ENCODE measurements at places on chromosomes 12 and 14.

DNA sequence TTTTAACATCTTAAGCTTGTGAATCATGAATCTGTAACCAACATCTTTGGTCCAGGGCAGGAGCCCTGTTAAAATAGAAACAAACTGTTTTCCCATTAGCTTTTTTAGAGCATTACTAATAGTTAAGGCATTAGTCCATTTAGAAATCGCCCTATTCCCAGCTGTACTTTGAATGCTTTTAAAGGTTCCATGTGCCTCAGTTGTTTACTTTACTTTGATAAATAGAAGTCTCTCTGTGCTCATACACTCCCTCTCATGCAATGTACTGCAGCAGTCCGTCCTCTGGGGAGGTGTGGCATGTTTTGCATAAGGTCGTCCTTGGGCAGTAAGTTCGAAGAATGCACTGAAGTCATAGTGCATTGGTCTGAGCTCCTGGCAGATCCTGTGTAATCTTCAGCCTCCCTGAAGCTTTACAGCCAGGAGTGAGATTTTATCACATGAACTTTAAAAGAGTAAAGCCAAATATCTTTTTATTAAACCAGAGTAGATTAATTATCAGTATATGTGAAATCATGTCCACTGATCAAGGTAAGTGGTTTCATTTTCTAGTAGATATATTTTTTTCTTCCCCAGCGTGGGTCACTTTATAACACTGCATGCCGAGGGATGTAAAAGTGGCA, 134.7 kb downstream of the FGD4 start:
- DNase-seq: no peak

DNA sequence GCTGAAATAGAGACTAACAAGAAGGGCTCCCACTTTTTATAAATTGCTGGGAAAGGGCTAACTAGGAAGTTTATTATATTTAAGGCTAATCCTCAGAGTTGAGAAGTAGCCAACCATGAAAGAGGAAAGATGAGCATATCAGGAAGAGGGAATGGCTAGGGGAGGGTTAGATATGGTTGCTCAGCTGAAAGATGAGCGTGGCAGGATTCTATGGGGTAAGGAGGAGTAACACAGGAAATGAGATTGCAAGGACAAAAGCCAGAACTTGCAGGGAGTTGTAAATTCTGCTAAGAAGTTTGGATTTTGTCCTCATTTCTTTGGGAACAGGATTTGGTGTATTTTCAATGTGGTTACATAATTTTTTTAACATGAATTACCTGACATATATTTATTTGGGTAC, 127.4 kb upstream of the ATP2B1 start:
- no peak for DNase-seq

DNA sequence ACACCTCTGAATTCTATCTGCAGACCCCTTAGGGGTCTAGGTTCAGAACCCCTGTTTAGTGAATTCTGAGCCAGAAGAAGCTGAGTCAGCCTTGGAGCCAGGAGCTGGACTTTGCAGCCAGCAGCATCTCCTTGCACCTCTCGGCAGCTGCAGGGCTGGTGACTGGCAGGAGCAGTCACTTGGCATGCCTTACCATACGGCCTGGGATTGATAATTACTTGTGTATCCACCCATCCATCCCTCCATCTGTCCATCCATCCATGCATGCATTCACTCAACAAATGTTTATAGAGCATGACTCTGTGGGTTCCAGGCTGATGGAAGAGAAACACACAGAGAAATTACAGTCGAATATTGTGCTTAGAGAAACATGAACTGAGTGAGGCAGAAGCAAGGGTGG, 67.5 kb upstream of the PRIMA1 start:
- no peak for DNase-seq

DNA sequence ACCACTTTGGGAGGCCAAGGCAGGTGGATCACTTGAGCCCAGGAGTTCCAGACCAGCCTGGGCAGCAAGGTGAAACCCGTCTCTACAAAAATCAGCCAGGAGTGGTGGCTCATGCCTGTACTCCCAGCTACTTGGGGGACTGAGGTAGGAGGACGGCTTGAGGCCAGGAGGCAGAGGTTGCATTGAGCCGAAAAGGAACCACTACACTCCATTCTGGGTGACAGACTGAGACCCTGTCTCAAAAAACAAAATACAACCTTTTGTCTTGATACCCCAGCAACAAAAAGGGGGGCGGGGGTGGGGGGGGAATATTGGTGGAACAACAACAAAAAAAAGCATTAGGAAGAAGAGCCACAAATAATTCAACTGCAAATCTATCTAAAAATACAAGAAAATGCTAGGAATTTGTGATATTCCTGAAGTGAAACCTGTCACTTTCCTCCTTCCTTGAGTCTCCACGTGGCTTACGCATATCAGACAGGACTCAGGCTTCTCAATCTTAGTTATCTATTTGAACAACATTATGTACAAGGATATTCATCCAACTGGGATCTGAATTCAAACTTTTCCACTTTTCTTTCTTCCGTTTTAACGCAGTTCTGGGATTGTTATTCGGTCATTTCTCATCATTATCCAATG, 1.3 kb downstream of the R3HDM2 start:
- DNase-seq: no peak

- DNase-seq: no peak
Measured at GRCh38 chr14:40122968-40123648, 690.9 kb upstream of the FBXO33 start.

DNA sequence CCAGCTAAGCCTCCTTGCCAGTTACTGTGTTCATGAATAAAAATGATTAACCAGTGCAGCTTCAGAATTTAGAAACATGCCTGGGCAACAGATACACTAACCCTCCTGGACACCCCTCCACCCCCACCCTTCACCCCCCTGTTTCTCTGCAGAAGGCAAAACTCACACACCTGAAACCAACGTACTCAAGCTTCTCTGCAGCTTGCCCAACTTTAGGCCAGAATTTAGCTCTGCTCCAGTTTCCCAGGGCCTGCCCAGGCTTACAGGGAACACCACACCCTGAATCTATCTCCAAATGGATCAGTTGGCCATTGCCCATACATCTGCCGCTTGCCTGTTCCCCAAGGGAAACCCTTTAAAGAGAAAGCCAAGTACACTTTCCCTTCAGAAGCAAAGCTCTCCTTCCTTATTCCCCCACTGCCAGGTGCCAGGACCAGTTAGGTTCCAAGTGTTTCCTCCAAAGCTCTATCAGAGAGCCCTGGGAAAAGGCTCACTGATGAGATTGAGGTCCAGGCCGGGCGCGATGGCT, 1.8 kb upstream of the SPPL3 start:
- no peak for DNase-seq

DNA sequence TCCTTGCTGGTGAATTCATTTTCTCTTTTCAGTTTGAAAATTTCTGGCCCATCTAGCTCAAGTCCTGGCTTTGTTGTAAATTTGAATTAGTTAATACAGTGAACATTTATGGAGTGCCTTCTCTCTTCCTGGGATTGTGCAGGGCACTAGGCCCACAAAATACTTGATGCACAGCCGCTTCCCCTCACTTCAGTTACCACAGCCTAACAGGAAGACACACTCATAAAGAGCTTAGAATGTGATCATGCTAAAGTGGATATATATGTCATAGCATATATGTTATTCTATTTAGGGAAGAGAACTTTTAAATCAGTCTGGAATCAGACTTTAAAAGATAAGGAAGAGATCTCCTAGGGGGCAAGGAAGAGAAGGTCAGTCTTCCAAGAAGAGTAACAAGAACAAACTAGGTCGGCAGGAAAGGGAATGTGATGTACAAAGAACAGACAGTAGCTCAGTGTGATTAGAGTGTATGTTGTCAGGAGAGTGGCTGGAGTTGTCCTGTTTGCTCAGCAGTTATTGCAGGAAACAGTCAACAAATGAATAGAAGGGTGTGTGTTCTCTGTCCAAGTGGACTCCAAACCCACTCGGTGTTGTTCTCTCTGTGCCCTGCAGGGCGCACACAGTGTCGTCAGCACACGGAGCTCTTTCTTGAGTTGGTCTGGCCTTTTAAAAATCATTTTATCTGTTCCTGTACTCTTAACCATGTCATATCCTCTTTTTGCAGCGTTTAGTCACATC, 74.4 kb downstream of the DAAM1 start:
- peak; percentile 27 for DNase-seq

GRCh38 chr14:20295067-20295466, 10.7 kb downstream of the TTC5 start:
- DNase-seq: no peak

- peak; percentile 74 for DNase-seq
Measured at GRCh38 chr14:68306934-68307789, 485.7 kb downstream of the ZFP36L1 start.

- DNase-seq: no peak
Measured at GRCh38 chr14:75016815-75017214, 14.1 kb downstream of the EIF2B2 start.

DNA sequence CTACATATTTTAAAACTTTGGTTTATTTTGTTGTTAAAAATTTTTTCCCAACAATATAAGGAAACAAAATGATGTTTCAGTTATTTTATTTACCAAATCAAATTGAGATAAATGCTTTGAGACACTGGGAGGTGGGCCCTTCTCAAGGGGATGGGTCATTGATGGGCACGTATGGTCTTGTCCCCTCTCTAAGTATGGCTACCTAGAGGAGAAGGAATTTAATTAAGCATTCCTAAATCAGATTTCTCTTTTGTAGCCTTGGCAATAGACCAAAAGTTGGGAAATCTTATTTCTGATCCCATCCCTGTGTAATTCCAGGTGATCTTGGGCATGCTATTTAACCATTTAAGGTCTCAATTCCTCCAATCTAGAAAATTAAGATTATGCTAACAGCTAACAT, 79.0 kb downstream of the SCN8A start:
- no peak for DNase-seq

DNA sequence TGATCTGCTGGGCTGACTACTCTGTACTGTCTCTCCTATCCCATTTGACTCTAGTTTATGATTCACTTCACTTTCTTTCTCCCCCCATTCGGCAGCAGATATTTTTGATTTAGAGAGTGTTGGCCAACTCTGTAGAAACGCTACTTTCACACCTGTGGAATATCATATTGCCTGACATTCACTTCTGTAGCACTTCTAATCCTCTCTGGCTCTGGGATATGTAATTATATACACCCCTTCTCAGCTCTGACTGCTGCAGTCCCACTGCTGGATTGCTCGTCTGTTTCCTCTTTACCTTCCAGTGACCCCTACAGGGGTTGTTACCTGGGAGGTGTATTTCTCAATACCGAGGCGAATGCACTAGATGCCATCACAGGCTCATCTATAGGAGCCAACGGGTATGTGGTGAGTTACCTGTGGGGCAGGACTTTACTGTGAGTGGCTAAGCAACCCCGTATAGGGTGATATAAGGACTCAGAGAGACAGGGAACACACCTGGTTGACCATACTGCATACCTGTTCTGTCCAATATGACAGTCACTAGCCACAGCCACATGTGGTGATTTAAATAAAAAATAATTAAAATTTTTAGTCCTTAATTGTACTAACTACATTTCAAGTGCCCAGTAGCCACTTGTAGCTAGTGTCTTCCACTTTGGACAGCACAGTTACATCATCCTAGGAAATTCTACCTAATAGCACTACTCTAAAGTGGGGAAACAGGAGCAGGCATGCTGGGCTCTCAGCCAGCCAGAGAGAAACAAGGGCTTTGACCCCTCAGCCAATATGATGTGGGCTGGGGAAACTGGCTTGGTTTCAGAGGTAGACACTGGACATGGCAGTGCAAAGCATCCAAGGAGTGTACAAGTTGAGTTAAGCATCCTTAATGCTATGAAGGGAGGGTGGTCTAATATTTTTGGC, 95.0 kb downstream of the C12orf75 start:
- DNase-seq: no peak

DNA sequence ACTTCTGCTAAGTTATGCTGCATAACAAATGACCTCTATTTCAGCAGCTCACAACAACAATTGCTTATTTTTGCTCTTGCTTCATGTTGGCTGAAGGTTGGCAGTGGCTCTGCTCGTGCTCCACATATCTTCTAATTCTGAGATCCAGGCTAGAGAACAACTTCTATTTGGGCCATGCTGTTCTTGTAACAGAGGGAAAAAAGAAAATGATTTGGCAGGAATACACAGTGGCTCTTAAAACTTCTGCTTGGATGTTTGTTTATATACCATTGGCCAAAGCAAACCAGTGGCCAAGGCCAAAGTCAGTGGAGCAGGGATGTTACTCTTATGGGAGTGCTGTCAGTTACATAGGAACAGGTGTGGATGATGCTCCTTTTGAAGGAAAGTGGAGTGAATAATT, 32.1 kb downstream of the GPHN start:
- DNase-seq: no peak

GRCh38 chr12:92973614-92974013, 44.5 kb upstream of the EEA1 start:
- DNase-seq: no peak

DNA sequence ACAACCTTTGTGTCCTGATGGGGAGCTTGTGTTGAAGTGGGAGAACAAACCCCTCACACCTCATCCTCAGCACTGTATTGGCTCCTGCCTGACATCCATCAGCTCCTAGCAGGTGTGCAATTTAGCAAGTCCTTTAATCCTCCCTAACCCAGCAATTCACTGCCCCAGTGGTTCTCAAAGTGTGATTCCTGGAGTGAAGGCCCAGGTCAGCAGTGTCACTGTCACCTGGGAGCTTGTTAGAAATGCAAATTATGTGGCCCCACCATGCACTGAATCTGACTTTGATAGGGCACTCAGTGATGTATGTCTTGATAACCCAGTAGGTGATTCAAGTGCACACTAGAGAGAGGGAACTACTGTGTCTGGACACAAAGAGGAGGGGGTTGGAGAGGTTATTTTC, 133.6 kb downstream of the FGD4 start:
- DNase-seq: no peak

DNA sequence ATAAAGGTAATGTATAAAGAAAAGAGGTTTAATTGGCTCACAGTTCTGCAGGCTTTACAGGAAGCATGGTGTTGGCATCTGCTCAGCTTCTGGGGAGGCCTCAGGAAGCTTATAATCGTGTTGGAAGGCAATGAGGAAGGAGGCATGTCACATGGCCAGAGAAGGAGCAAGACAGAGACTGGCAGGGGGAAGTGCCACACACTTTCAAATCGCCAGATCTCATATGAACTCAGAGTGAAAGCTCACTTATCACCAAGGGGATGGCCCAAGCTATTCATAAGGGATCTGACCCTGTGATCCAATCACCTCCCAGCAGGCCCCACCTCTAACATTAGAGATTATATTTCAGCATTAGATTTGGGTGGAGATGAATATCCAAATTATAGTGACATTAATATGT, 26.3 kb downstream of the LDHB start:
- DNase-seq: no peak

DNA sequence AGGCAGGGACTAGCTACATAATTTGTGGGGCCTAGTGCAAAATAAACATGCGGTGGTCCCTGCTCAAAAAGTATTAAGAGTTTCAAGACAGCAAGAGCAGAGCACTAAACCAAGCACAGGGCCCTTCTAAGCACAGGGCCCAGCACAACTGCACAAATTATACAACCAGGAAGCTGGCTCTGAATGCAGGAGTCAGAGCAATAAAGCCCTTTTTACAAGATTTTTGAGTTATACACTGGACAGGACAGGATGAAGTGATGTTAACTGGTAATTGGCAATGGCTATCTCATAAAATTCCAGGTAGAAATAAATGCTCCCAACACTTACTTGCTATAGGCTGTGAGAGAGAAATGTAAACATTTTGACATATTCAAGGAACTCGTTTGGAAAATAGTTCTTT, 86.2 kb upstream of the GPHB5 start:
- no peak for DNase-seq

Data from NCI-H1092 (cell line).